ENCODE measurements at places on chromosomes 2 and 18.

GRCh38 chr2:189221811-189222467 lies 42.4 kb upstream of the COL5A2 start:
- no peak for DNase-seq

GRCh38 chr2:54114936-54115283 lies 505 bp upstream of the ACYP2 start:
- no peak for DNase-seq

DNA sequence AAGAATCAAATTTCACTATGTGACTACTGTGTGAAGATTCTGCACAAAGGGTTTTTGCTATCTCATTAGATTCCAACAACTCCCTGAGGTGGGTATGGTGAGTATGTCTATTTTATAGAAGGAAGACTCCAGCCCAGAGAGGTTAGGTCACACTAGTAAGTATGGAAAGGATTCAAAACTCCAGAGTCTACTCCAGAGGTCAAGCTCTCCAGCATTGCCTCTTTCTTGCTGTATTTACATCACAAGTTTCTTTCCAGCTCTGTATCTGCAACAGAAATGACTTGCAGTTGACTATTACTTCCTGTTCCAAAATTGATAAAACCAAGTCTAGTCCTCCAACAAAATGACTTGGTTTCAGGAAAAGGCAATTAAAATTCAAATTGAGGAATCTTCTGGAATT lies 2.1 kb downstream of the COL4A4 start:
- no peak for DNase-seq

GRCh38 chr2:239731998-239732665 lies 293.0 kb downstream of the NDUFA10 start:
- no peak for DNase-seq

GRCh38 chr2:11598228-11598731 lies 64.4 kb downstream of the GREB1 start:
- no peak for DNase-seq

- DNase-seq: no peak
Observed at GRCh38 chr2:199455210-199455544, 2.6 kb downstream of the SATB2 start.

DNA sequence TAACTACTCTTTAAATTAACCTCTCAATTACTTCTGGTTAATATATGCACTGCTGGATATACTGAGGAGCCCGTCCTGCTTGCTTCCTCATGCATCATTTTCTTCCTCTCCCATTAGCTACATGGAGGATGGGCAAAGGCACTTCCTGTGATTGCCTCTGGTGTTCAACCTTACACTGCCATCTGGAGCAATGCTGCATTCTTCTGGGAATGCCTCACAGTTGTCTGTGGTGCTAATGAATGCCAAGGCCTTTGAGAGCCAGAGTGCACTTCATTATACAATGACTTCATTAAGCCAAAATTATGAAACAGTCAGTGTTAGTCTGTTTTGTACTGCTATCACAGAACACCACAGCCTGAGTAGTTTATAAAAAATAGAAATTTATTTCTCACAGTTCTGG lies 134.8 kb upstream of the DOCK10 start:
- no peak for DNase-seq

- DNase-seq: no peak
Observed at GRCh38 chr18:56173542-56174220, 464.7 kb downstream of the TXNL1 start.

GRCh38 chr2:12074126-12074844 lies 327.9 kb downstream of the LPIN1 start:
- no peak for DNase-seq

DNA sequence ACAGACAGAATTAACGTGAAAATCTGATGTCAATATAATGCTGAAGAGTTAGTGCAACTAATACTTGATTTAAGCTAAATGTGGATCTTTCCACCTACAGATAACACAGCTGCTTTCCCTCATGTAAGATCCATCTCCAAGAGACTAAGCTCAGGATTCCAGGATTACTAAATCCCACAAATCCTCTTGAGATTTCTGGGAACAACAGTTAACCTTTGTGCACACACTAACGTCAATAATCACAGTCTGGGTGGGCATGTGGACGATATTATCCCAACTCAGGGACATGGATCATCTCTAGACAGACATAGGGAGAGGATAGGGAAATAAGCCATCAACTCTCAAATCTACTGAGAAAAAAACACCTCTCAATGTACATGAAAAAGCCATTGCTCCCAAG lies 432.6 kb downstream of the SATB2 start:
- no peak for DNase-seq

DNA sequence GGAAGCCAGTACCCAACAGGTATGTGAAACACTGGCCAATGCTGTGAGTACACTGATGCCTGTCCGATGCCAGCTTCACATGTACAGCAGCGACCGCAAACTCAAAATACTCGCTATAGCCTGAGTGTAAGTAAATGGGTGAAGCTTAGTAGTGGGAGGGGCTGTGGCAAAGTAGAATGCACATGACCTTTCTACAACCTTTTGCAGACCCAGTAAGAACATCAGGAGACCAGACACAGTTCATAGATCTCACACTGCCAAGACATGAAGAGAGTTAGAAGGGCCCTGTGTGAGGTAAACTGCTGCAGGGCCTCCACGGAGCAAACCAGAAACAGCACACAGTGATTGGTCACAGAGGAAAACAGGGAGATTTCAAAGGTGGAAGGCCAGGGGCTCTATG lies 9.1 kb upstream of the UBXN4 start:
- no peak for DNase-seq

DNA sequence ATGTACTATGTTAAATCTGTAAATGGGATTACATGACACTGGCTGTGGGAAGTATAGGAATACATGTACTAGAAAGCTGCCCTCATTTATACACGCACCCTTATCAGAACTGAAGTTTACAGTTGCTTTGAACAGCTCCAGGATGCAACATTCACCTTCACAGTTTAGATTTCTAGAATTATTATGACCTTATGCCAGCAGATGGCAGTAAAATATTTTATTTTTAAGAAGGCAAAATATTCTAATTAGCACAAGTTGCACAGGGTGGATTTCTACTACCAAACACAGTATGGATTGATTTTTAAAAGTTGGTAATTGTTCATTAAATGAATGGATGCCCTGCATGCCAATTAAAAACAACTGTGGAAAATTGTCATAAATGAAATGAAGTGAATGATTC lies 670.4 kb downstream of the KCNJ3 start:
- no peak for DNase-seq

DNA sequence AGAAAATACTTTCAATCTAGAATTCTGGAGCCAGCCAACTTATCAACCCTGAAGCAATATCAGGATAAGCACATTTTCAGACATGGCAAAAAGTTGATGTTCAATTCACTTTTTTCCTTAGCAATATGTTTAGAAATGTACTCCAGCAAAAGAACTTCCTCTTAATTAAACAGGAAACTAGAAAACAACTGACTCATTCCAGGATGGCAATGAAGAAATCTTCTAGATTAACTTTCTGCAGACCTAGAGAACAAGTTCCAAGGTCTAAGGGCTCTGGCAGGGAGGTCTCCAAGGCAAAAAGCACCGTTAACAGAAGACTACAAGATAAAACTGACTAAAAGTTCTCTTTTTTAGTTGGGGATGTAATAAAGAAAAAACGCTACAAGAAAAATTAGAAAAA lies 69.2 kb upstream of the VWC2L start:
- DNase-seq: no peak

All from NT2/D1 (cell line).